ENCODE measurements at places on chromosomes 16 and 17. TPM values are rescaled to one million over a fixed set of nuclear protein-coding genes. Genes with fewer than 3 reads are reported as not detected.

The CA7 gene
- total RNA-seq: not detected

The PIGL gene
- 17.5 TPM for total RNA-seq

The TPSB2 gene
- not detected for total RNA-seq

The TM4SF5 gene
- total RNA-seq: not detected

The ABCC12 gene
- total RNA-seq: not detected

The CDRT15 gene
- total RNA-seq: not detected

The NPIPA2 gene
- total RNA-seq: not detected

The CDK12 gene
- 33.1 TPM for total RNA-seq

The MYH8 gene
- 0.09 TPM for total RNA-seq

The G6PC1 gene
- not detected for total RNA-seq

The RGS11 gene
- total RNA-seq: 2.4 TPM

The DCAKD gene
- 60.8 TPM for total RNA-seq

The LAT gene
- 1.5 TPM for total RNA-seq

The SLC6A2 gene
- total RNA-seq: not detected

The PMP22 gene
- total RNA-seq: 19.6 TPM

The DHRS7B gene
- total RNA-seq: 14.0 TPM

The FOXJ1 gene
- total RNA-seq: not detected

The SMCR8 gene
- total RNA-seq: 28.1 TPM

The TPPP3 gene
- total RNA-seq: 0.46 TPM

The SPDYE4 gene
- not detected for total RNA-seq

The CCL8 gene
- 0.89 TPM for total RNA-seq

The DPEP1 gene
- total RNA-seq: 0.30 TPM

The MYH11 gene
- under 0.01 TPM for total RNA-seq

The LITAFD gene
- total RNA-seq: not detected

The PRSS8 gene
- total RNA-seq: not detected

The OSGIN1 gene
- total RNA-seq: 1.2 TPM

The EIF3CL gene
- 97.5 TPM for total RNA-seq

The ACSM2A gene
- not detected for total RNA-seq

The KRT31 gene
- not detected for total RNA-seq

The PRSS22 gene
- total RNA-seq: not detected

The SKAP1 gene
- 0.28 TPM for total RNA-seq

The EIF5A gene
- 513 TPM for total RNA-seq

The RAB11FIP4 gene
- total RNA-seq: 0.74 TPM

The TBC1D3G gene
- total RNA-seq: not detected

The UMOD gene
- total RNA-seq: not detected

The PMFBP1 gene
- 0.46 TPM for total RNA-seq

The SSH2 gene
- total RNA-seq: 15.9 TPM

The HBA2 gene
- not detected for total RNA-seq

The ABCA9 gene
- total RNA-seq: 1.8 TPM

The CD7 gene
- not detected for total RNA-seq
